ENCODE measurements at places on chromosomes 5 and 9.

- DNase-seq: no peak
Observed at GRCh38 chr9:127907867-127908659, 8.7 kb upstream of the ST6GALNAC6 start.

- no peak for DNase-seq
Observed at GRCh38 chr5:142806841-142807267, 36.7 kb downstream of the ARHGAP26 start.

DNA sequence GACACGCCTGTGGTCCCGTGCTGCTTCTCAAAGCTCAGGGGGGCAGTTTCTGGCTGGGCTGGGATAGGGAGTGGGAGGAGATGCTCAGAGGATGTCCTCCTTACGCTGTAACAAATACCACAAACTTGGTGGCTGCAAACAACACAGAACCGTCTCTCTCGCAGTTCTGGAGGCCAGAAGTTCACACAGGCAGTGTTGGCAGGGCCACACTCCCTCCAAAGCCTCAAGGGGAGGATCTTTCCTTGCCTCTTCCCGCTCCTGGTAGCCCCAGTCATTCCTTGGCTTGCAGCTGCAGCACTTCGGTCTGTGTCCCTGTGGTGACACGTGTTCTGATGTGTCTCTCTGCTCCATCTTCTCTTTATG is 10.4 kb upstream of the ORM1 start:
- no peak for DNase-seq

DNA sequence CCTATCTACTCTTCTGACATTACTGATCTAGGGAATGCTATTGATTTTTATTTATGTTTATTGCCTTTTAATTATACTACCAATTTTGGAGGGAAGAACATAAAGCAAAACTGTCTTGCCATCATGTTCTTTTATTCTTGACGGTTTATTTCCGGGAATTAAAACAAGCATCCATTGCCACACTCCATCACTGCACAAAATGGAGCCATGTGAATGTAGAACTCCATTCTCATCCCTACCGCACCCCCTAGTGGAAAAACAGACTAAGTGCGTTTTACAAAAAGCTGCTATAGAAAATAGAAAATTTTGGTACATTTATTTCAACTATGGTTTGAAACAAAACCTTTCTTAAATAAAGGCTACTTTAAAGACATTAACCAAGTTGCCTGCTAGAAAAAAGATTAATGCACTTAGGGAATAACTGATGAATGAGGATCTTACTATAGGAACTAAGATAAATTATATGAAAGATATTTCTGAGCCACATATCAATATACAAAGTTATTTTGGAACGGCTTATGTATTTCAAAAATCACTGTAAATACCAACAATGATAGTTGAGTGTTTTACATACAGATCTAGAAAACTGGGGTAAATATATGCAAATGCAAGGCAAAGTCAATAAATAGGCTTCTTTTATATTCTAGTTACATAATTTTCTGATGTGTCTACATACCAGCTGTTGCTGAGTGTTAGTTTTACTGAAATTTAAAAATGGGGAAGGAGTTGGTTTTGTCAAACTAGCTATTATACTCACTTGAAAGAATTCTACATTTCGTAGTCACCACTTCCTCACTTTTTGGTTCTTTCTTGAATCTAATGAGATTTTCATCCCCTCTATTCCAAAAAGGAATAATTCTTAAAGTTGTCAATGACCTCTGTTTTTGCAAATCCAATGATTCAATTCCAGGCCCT is 26.5 kb downstream of the OXCT1 start:
- no peak for DNase-seq

DNA sequence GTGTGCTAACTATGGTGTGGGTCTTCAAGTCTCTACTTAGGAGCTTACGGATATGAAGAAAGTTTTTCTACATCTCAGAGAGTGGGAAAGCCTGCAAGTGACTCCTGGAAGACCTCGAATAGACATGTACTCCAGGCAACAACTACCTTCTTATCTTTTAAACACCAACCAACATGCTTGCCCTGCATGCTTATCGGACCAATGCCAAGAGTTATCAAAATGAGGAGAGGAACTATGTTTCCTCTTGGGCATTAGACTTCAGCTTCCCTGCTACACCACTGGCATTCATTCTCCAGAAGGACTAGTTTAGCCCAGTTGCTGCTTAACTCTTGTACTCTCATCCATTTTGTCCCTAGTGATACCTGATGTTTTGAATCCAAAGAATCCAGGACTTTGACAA is 74.7 kb upstream of the MAN2A1 start:
- no peak for DNase-seq

DNA sequence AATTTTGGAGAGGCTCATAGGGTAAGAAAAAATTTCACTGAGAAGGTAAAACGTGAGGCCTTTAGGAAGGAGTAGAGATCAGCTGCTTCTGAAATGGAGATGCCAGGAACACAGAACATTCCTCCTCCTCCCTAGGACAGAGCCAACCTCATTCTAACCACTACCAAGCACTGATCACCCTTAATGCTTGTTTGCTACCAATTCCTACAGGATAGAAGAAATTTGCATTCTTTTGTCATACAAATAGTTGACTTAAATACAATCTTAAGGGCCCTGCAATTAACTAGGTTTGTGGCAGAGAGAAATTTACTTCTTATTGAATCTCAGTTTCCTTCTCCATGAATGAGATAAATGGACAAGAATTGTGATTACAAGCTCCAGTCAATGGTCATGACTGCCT is 780.2 kb upstream of the WWC1 start:
- DNase-seq: no peak

DNA sequence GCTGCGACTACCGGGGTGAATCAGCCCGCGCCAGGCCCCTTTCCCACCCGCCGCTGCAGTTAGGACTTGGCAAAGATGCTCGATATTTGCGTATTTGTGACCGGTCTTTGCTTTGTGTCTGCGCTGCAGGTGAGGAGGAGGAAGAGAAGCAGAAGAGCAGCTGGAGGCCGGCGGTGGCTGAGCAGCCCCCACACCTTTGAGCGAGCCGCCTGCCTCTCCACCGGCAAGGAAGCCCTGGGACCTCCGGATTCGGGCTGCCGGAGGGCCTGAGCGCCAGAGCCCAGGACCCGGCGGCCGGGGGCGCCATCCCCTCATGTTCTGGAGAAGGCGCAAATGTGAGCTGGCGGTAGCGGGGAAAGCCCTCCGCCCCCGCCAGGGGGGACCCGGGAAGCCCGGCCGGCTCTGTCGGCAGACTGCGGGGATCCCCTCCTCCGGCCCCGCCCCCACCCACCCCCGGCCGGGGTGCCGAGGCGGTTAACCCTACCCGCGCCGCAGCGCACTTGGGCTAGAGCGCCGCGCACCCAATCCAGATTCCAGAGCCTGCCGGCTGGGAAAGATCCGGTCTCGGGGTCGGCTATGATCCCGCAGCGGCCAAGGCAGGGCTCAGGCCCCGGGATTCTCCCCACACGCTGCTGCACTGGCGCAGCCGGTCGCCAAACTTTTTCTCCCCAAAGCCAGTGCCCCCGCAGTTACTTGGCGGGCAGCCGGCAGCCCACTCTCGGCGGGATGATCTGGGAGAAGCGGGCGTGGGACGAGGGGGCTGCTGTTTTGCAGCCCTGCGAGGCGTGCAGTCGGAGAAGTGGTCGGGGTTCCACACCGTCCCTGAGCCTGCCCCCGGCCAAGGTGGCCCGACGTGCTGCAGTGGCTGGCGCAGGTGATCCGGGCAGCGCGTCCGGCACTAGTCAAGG is 800 bp upstream of the KCNN2 start:
- DNase-seq: peak; percentile 54

DNA sequence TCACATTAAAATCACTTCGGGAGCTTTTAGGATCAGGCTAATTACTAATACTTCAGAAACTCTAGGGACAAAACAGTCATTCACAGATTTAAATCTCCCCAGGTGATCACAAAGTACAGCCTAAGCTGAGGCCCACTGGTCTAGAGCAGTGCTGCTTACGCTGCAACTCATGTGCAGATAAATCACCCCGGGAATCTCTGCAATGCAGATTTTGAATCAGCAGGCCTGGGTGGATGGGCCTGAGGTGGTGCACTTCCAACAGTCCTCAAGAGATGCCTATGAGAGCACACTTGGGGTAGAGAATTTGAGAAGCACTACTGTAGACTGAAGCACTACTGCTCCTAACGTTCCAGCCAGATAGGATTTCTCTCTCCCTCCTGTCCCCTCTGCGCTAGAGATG is 28.4 kb downstream of the CSF1R start:
- DNase-seq: no peak

DNA sequence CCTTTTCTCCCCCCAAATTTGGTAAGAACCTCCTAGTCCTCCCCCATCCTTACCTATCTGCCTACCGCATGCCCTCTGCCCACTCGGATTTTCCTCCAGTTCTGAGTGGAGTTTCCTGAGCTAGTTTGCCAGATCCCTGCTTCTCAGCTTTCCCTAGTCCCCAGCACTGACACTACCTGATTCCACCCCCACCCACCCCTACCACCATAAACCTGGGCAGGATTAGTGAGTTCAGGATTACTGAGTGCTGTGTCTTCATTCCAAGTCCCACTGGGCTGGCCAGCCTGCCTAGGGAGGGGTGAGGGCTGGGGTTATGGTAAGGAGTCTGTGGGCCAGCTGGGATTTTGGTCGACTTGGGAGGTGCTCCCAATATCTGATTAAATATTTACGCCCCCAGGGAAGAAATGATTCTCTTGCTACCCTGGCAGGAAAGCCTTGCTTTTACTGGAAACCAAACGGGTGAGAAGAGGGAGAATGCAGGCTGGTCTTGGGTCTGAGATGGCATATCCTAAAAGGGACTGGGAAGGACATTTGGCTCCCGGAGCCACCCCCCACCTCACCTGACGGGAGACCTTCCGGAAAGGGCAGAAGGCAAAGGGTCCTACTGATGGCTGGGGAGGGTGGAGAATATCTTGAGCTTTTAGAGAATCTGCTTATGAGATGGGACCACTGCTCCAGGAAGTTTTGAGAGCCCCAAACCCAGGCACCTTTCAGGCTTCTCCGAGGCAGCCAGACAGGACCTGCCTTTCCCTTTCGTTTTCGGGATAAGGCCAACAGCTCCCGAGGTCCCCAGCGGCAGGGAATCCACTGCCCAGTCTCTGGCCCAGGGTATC is 3.7 kb downstream of the PITX1 start:
- DNase-seq: no peak

DNA sequence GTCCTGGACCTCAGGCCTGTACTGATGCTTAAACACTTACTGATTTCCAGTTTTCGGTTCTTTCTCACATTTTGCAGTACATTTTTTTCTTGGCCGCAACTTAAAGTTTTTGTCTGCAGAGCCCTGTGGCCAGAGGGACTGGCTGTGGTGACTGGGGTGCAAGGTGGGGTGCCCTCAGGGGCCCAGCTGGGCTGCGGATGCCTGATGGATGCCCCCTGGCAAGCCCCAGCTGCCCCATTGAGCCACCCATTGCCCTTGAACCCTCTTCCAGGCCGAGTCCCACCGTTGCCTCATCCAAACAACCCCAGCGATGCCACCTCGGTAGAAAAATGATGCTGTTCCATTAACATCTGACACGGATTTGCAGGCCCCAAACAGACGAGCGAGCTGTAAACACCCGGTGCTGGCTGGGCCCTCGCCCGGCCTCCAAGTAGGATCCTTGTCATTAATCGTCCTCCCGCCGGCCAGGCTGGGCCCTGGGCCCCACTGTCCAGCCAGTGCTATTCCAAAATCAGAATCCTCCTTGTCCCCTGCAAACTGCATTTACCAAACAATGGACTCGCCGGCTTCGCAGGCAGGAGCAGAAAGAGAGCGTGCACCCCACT is 107.9 kb downstream of the PHF2 start:
- no peak for DNase-seq

GRCh38 chr9:128420651-128421481 is at the start of gene CERCAM:
CERCAM (plus strand) TSS chr9:128420857; CDS start chr9:128420878, 21 bp downstream.
- DNase-seq: no peak

DNA sequence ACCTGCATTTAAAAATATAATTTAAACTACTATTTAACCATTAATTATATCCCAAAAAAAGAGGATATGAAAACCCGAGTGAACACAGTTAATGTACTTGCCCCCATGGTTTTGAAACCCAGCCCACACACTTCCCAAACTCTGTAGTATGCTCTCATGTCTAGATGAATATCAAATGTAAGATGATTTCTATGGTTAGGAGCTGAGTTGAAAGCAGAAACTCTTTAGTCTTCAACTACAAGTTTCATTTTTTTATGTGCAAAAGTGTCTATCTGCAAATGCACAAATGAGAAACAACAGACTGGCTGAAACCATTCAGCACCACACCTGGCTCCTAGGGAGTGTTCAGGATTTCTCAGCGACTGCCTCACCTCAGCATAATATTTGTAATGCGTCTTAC is 183.3 kb downstream of the SEMA5A start:
- no peak for DNase-seq

- DNase-seq: no peak
Observed at GRCh38 chr5:10679336-10679988, 81.6 kb downstream of the DAP start.

DNA sequence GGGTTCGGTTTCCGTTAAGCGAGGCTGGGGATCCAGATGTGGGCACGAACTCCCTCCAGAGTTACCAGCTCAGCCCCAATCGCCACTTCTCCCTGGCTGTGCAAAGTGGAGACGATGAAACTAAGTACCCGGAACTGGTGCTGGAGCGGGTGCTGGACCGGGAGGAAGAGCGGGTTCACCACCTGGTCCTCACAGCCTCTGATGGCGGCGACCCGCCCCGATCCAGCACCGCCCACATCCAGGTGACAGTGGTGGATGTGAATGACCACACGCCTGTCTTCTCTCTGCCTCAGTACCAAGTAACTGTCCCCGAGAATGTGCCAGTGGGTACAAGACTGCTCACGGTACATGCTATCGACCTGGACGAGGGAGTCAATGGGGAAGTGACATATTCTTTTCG is 803 bp downstream of the PCDHGA7 start:
- no peak for DNase-seq

- no peak for DNase-seq
Observed at GRCh38 chr5:99368726-99369125, 439.9 kb upstream of the CHD1 start.

DNA sequence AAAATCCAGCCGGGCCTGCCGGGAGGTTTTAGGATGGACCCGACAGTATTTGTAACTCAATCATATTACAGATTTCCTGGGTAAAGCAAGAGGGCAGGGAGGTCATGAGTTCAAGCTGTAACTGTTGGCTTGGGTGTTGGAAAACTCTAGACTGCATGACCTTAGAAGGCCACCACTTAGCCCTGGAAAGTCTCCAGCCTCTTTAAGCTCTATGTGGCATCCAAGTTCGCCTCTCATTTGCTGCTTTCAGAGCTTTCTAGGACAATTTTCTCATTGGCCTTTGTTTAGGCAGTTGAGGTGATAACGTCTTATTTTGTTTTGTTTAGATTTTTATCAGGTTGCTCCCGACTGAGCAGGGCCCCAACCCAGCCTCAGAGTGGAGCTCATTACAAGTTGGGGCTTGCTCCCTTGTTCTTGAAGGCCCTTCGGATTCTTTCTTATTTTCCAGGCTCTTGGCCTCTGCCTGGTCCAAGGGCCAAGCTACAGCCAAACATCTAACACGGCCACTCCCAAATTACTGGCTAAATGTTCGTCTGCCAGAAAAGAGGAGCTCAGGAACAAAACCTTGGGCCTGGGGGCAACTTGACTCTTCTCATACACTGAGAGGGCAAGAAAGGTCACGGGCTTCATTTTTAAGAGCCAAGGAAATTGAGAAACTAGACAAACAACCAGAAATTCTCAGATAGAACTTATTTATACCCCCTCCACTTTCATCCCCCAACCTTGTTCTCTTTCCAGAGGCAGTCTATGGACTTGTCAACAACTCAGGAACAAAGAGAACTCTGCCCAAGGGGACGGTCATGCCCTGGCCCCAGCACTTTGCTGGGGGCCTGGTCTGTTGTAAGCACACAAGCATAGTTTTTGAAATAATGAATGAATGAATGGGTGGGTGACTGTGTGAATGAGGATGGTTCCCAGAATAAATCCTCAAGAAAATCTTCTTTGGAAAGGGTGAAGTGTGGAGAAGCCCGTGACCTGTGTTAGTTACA is 526.9 kb downstream of the BNC2 start:
- no peak for DNase-seq

All from left renal pelvis (tissue), 4 donors.